T1000 (cell line): ENCODE measurements at places on chromosomes 4 and X.

DNA sequence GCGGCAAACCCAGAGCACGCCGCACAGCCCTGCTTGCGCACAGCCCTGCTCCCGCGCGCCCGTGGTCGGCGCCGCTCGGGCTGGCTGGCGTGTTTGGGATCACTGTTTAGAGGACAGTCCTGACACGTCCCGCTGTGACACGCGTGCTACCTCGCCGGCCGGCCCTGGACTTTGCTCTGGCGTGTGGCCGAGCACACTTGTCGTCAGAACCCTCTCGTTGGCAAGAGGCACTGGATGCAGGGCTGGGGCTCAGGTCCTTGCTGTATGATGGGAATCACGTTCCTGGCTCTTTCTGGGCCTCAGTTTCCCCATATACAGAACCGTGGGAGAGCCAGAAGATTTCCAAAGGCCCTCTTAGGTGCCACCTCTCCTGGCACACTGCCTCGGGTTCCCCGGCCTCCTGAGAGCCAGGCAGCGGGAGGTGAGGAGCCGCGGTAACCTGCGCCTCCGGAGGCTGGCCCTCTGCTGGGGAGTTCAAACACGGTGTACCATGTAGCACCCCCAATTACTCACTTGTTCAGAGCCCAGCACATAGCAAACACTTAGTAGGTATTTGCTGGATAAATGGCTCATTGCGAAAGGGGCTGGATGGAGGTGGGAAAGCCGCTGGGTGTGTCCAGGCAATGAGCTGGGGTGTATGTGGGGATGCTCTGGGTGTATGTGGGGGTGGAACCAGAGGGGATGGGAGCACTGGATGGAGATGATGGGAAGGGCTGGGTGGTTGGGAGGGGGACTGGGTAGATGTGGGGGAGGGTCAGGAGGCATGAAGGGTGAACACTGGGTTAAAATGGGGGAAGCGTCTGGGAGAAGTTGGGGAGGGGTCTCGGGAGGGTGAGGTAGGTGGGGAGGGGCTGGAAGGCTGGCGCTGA lies 76.6 kb downstream of the HTRA3 start:
- DNase-seq, result no peak

GRCh38 chrX:115013705-115014104 lies 3.7 kb downstream of the IL13RA2 start:
- DNase-seq, result no peak

GRCh38 chr4:173547889-173548288 lies 17.9 kb upstream of the HAND2 start:
- no peak for DNase-seq

DNA sequence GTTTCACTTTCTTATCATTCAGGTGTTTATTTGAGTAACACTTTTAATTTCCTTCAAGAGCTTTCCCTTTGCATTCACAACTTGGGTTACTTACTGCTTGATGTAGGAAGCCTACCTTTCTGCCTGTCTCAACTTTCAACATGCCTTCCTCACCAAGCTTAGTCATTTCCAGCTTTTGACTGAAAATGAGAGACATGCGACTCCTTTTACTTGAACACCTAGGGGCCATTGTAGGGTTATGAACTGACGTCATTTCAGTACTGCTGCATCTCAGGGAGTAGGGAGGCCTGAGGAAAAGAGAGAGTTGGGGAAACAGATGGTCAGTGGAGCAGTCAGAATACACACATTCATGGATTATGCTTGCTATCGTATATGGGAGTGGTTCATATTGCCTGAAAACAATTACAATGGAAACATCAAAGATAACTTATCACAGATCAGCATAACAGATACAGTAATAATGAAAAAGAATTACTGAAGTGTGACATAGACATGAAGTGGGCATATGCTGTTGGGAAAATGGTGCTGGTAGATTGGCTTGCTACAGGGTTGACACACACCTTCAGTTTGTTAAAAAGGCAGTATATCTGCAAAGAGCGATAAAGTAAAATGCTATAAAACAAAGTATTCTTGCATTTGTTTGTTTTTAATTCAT lies 25.7 kb downstream of the USP53 start:
- no peak for DNase-seq

GRCh38 chr4:10611673-10612072 lies 72.9 kb downstream of the CLNK start:
- DNase-seq, result peak; percentile 84

DNA sequence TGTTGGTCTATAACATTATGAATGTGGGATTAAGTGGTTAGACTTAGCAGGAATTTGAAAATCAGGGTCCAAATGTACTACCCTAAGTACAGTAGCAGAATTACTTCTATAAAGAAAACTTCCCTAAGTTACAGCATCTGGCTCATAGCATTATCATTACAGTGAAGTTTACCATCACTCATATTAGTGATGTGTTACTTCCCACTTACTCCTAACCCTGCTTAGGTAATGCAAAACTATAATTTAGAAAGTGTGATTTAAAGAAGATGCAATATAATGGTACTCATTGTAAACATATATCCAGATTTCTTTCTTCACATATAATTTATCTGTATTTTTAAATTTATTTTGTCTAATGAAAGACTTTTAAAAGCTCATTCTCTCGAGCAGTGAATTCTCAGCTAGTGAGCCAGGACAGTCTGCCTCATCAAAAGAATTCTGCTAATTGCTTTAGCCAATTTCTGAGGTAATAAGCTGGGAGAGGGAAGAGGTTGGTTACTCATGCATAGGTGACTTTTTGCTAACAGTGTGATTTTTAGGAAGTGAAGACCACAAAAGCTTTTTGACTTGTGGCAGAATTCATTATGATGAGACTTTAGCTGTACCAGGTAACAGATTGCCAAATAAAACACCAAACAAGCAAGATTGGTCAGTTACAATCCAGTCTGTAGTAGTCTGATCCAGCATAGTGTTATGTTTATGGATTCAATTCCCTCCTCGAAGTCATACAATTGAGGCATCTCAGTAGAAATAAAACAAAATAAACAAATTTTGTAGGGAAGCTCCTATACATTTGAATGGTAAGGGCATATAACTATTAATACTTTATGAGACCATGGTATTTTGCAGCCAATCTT lies 21.0 kb downstream of the PLS3 start:
- no peak for DNase-seq

DNA sequence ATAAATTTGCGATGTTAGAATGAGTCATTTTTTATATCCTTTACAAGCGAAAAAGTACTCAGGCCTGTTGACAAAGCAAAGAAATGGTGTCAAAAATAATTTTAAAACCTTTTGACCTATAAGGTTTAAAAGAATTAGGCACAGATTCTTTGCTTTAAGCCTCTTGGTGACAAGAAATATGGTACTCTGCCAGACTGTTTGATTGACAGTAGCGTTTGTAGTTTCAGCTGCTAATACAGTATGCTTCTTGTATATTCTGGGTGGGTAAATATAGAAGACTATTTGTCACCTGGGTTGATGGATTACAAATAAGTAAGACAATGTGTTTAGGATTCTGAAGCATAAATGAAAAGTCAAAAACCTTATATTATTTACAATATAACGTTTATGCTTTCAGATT lies 193.1 kb upstream of the PITX2 start:
- no peak for DNase-seq

GRCh38 chr4:151541389-151542071 lies 132.6 kb downstream of the FHIP1A start:
- no peak for DNase-seq

DNA sequence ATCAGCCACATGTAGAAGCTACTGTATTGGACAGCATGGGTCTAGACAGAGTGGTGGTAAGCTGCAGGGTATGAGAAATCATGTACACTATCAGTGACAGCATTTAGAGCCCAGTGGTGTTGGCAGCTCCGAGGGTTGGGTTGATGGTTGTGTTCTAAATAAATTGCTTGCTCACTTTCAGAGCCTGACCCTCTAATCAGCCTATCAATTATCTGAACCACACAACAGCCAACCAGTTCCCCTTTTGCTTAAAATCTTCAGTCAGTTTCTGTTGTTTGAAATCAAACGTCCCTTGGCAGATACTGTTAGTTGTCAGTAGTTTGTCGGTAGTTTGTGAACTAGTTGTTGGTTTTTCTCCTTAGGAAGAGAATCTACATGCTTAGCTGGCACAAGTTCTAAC lies 99.8 kb upstream of the RAI2 start:
- DNase-seq, result no peak

DNA sequence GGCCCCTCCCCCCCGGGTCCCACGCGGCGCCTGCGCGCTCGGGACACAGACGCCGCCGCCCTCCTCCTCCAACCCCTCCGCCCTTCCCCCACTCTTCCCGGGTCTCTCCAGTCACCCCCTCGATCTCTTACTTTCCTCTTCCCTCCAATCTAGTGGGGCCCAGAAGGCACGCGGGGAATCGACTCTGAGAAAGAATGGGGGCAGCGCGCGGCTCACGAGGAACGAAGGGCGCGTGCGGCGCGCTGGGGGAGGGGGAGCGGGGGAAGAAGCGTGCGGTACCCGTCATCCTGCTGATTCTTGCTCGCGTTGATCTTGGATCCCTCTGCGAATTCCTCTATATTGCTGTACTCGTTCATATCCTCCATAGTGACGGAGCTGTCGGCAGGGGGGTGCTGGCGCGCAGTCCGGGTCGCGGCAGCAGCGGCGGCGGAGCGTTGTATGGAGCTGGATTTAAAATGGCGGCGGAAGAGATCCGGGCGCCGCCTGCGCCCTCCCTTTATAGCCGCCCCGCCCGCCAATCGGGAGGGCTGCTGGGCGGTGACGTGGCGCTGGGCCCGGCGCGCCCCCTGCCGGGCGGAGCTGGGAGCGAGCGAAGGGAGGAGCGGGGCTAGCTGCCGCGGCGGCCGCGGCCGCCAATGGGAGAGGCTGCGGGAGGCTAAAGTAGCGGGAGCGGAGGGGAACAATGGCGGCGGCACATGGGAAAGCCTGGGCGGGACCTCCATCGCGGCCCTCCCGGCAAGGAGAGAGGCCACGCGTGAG lies 1.1 kb downstream of the HNRNPDL start:
- peak; percentile 81 for DNase-seq

GRCh38 chrX:1749499-1749898 lies 134.6 kb downstream of the ASMT start:
- no peak for DNase-seq

GRCh38 chr4:20625426-20625825 lies 74.8 kb upstream of the PACRGL start:
- DNase-seq, result no peak

DNA sequence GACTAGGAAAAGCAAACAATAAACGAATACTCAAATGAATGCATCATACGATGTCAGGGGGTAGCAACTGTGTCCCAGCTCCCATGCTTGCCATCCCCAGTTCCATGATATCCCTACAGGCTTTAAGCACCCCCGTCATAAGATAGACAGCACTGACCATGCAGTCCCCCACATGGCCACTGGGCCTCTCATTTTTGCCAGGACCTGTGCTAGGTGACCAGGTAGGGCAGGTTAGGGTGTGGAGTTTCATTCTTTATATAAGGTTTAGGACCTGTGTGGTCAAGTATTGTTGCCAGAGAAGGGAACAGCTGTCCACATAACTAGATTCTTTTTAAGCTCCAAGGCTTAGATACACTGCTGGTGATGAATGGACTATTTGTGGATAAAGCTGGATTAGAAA lies 9.7 kb downstream of the PPEF2 start:
- DNase-seq, result no peak

DNA sequence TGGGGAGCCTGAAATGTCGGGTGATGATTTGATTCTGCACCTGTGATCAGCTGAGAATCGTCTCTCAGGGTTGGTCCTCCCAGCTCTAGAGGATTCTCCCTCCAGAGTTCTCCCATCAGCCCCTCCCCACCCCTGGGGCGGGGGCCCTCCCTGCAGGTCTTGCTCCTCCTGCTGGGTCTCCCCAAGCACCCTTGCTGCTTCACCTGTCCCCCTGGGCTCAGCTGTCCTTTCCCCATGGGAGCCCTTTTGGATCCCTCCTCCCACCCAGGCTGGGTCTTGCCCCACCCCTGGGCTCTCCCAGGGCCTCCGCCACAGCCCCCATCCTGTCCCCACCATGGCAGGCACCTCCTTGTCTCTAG lies 22.2 kb downstream of the PSAPL1 start:
- no peak for DNase-seq

DNA sequence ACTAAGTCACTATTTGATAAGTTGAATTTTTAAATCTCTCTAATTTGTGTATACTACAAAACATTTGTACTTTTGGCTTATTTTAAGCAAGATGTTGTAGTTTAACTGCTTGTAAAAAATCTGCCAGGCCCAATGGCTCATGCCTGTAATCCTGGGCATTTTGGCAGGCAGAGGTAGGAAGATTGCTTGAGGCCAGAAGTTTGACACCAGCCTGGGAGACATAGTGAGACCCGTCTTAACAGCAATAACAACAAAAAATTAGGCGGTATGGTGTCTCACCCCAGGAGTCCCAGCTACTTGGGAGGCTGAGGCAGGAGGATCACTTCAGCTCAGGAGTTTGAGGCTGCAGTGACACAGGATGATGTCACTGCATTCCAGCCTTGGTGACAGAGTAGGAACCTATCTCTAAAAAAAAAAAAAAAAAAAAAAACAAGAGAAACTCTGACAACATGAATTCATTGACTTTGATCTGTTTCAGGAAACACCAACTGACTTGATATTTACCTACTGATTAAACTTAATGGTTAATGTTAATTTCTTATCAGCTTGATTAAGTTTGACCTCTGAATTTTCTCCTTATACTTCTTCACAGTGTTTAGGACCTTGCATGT lies 8.9 kb downstream of the FHIP1A start:
- no peak for DNase-seq

- DNase-seq, result no peak
Observed at GRCh38 chr4:92528541-92528940, 224.8 kb downstream of the GRID2 start.

DNA sequence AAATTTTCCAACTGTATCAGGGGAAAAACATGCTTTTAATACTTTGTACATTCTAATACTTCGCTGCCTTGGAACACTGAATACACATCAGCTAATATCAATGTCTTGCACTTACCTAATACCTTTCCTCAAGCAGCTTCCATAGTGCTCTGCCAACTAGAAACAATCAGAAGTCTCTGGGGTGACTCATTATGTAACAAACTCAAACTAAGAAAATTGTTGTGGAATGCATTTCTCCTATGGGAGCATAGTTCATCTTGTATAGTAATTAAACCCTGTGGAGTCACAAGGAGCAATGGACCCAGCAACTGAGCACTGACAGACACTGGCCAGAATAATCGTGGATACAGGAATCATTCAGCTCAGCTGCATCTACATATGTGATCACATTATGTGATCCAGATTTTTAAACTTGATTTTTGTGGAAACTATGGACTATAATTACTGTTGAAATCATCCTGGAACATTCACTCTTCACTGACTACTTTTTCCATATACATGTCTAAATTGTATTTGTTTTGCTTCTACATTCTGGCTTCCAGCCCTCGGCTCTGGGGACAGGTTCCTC lies 496.9 kb downstream of the TMA16 start:
- no peak for DNase-seq

GRCh38 chr4:134126000-134126560 lies 75.5 kb downstream of the PABPC4L start:
- DNase-seq, result no peak

- DNase-seq, result no peak
Observed at GRCh38 chr4:25081866-25082471, 51.2 kb upstream of the LGI2 start.

- no peak for DNase-seq
Observed at GRCh38 chr4:150782921-150783320, 201.0 kb downstream of the MAB21L2 start.

GRCh38 chrX:111671668-111672067 lies 9.3 kb upstream of the ALG13 start:
- DNase-seq, result no peak

GRCh38 chr4:128162434-128162833 lies 101.3 kb downstream of the LARP1B start:
- DNase-seq, result no peak
